Smooth muscle cell of the brain vasculature (primary cell): ENCODE measurements at places on chromosomes 4 and X.

- no peak for DNase-seq
Observed at GRCh38 chr4:1642196-1642951, 41.7 kb downstream of the FAM53A start.

GRCh38 chr4:147987252-147987651 lies 255.4 kb downstream of the ARHGAP10 start:
- no peak for DNase-seq

DNA sequence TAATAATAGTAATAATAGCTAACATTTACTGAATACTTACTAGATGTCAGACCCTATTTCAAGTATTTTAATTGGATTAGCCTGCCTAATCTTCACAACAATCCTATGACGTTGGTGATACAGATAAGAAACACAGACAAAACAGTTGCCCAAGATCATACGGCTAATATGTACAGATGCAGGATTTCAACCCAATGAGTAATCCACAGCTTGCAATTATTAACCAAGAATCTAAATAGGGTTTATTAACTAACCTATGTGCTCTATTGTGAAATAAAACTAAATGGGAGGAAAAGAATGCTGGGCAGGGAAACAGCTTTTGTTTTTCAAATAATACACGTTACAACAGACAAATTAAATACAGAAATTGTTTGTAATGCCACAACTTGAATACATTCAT lies 23.4 kb downstream of the FBXO8 start:
- DNase-seq: no peak

DNA sequence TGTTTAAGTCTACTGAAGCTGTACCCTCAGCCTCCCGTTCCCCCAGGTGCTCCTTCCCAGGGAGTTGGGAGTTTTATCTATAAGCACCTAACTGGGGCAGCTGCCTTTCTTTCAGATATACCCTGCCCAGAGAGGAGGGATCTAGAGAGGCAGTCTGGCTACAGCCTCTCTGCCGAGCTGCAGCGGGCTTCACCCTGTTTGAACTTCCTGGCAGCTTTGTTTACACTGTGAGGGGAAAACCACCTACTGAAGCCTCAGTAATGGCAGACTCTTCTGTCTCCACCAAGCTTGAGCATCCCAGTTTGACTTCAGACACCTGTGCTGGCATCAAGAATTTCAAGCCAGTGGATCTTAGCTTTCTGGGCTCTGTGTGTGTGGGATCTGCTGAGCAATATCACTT lies 122.5 kb downstream of the MAGEE1 start:
- DNase-seq: no peak

- DNase-seq: no peak
Observed at GRCh38 chrX:17047224-17047623, 100.8 kb downstream of the REPS2 start.

- DNase-seq: no peak
Observed at GRCh38 chr4:10722957-10723356, 38.4 kb upstream of the CLNK start.

DNA sequence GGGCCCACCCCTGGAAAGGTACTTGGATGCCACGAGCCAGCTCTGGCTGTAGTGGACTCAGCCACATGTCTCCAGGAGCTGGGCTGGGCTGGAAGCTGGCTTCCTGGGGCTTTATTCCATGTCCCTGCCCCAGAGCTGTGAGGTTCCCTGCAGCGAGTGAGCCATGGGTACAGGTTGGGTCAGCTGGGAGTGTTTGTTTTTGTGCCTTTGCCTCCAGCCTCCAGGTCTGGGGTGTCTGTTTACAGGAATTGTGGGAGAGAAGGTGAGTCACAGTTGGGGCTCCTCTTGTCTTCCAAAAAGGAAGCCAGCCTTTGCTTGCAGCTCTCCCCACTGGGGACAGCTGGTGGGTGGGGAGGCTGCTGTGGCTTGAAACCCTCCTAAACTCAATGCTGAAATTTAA lies 21.5 kb downstream of the SORCS2 start:
- DNase-seq: no peak

DNA sequence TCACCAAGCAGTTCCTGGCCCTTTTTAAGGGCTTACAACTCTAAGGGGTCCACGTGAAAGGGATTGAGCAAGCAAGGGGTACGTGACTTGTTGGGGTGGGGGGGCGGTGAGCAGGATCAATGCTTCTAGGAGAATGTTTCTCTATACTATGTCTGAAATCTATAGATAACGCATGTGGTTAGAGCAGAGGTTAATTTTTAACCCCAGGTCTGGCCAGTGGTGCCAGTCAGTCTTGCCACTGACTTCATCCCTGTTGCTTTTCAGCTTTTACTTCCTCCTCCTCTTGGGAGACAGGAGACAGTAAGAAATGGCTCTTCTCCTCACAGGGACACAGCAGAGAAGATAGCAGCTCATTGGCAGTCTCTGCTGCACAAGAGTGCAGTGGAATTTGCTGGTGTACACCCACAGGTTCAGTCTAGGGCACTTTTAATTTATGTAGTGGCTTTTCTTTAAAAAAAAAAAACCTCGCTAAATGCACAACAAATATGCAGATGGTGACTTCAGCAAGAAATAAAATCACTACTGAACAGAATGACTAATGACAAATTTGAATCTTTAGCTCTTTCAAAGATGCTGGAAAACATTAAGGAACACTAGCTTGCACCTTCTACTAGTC lies 190.5 kb downstream of the CCNG2 start:
- no peak for DNase-seq

DNA sequence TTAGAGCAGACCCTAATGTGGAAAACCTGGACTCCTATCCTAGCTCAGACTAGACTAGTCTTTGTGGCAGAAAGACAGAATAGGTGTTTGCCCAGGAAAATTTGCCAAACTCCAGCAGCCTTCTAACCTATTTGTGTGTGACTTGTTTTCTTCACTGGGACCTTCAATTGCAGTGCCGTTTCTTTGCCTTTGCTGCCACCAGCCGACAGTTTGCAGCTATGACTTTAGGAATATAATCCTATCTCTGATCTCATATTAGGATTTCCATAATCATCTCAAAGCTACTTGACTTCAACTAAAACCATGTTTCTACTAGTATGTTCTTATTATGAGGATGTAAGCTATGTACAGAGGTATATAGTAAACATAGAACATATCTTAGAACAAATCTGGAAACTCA lies 60.2 kb upstream of the PGAM4 start:
- no peak for DNase-seq

- no peak for DNase-seq
Observed at GRCh38 chr4:122764821-122765215, 32.3 kb downstream of the BBS12 start.

- no peak for DNase-seq
Observed at GRCh38 chr4:23614284-23614892, 275.5 kb downstream of the PPARGC1A start.

DNA sequence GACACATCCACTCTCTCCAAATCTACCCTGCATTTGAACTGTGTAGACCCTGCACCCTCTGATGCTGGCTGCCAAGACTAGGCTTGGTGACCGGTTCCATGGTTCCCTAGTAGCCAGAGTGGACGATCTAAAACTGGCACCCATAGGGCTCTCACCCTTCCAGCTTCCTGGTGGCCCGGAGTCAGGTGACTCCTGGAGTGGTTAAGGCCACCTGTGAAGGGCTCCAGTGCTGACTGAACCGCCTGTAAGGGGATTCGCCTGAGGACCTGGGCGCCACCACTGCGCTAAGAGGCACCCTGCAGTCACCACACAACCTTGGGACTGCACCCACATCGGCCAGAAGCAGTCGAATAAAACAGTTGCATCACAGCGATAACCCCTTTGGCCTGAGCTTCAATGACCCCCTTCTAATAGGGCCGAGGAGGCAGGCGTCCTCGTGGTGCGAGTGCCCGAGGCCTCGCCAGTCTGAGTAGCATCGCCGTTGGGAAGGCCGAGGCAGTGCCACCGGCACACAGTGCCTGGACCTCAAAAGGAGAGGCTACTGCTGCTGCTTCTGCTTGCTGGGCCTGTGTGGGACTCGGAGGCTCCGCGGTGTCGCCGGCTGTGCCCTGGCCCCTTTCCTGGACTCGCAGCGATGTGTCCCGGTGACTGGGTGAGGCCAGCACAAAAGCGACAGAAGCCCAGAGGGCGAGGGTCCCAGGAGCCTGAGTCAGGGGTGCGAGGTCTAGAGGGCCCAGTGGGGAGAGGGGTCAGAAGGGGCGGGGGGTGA lies 6.5 kb downstream of the HMX1 start:
- DNase-seq: no peak

DNA sequence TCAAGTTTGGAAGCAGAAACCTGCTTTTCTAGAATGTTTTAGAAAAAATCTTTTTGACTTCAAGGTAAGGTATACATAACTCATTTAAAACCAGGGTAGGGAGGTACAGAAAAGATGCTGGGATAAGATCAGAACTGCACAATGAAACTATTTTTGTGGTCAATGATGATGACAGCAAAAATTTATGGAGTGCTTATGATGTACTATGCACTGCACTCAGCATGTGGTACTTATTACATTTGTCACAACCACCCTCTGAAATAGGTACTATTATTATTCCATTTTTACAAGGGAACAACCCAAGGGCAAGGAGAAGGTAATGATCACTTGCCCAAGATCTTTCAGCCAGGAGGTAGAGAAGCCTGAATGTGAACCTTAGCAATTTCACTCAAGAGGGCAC lies 8.0 kb downstream of the GPM6B start:
- no peak for DNase-seq
